ENCODE measurements at places on chromosomes 16 and 17. TPM values are rescaled to one million over a fixed set of nuclear protein-coding genes. Genes with fewer than 3 reads are reported as not detected.

The CD79B gene
- polyA plus RNA-seq, result not detected

The IFI35 gene
- polyA plus RNA-seq, result 8.8 TPM

The ZNF18 gene
- 7.0 TPM for polyA plus RNA-seq

The KRTAP2-1 gene
- polyA plus RNA-seq, result not detected

The GPRC5B gene
- polyA plus RNA-seq, result 222 TPM

The PLCD3 gene
- 51.4 TPM for polyA plus RNA-seq

The MRM1 gene
- 3.5 TPM for polyA plus RNA-seq

The MYOCD gene
- polyA plus RNA-seq, result 0.96 TPM

The DPEP2 gene
- polyA plus RNA-seq, result 1.3 TPM

The TRIM65 gene
- 16.0 TPM for polyA plus RNA-seq

The TLCD1 gene
- 3.4 TPM for polyA plus RNA-seq

The HSD11B2 gene
- 8.6 TPM for polyA plus RNA-seq

The KCNJ12 gene
- polyA plus RNA-seq, result 8.9 TPM

The DHRS7C gene
- polyA plus RNA-seq, result 121 TPM

The CHST5 gene
- 0.11 TPM for polyA plus RNA-seq

The RAB26 gene
- not detected for polyA plus RNA-seq

The ASB16 gene
- polyA plus RNA-seq, result 6.5 TPM

The SEZ6L2 gene
- polyA plus RNA-seq, result 1.4 TPM

The CCL4 gene
- polyA plus RNA-seq, result 1.0 TPM

The NHLRC4 gene
- polyA plus RNA-seq, result 1.0 TPM

The CIBAR2 gene
- not detected for polyA plus RNA-seq

The HEATR9 gene
- polyA plus RNA-seq, result not detected

The SPATA33 gene
- 9.3 TPM for polyA plus RNA-seq

The KRTAP4-4 gene
- polyA plus RNA-seq, result not detected

The TSNAXIP1 gene
- polyA plus RNA-seq, result 1.1 TPM

The DNAAF8 gene
- polyA plus RNA-seq, result 0.84 TPM

The HASPIN gene
- polyA plus RNA-seq, result 7.1 TPM

The MYH1 gene
- polyA plus RNA-seq, result 12.1 TPM

The RABEP1 gene
- 52.9 TPM for polyA plus RNA-seq

The ATMIN gene
- polyA plus RNA-seq, result 31.3 TPM

The CD7 gene
- polyA plus RNA-seq, result 0.93 TPM

The OR1A1 gene
- not detected for polyA plus RNA-seq

The MMP15 gene
- not detected for polyA plus RNA-seq

The RRAD gene
- polyA plus RNA-seq, result 15.8 TPM

The IGF2BP1 gene
- 19.2 TPM for polyA plus RNA-seq

The ARL17A gene
- polyA plus RNA-seq, result 13.4 TPM

The KRTAP1-1 gene
- polyA plus RNA-seq, result not detected

The CCDC78 gene
- 0.92 TPM for polyA plus RNA-seq

The PRSS21 gene
- polyA plus RNA-seq, result not detected

The NRN1L gene
- polyA plus RNA-seq, result not detected

The RHBDF1 gene
- polyA plus RNA-seq, result 44.2 TPM

The LLGL2 gene
- 14.5 TPM for polyA plus RNA-seq

The ELMO3 gene
- polyA plus RNA-seq, result 1.1 TPM

The GP2 gene
- polyA plus RNA-seq, result not detected

The MPDU1 gene
- 60.9 TPM for polyA plus RNA-seq

The SOX9 gene
- 15.6 TPM for polyA plus RNA-seq

The SHCBP1 gene
- polyA plus RNA-seq, result not detected

The SAT2 gene
- not detected for polyA plus RNA-seq

The CA5A gene
- 0.45 TPM for polyA plus RNA-seq

The MPV17L gene
- polyA plus RNA-seq, result 1.3 TPM

The CTF1 gene
- polyA plus RNA-seq, result 15.7 TPM

The PNMT gene
- polyA plus RNA-seq, result 2.7 TPM
